Activated naive CD8-positive, alpha-beta T cell treated with anti-CD3 and anti-CD28 coated beads, Interleukin-2, amount 10 ng/mL, durations not matched to agents 7 days and 5 days (primary cell): ENCODE measurements at places on chromosomes 6 and 20. TPM values are rescaled to one million over a fixed set of nuclear protein-coding genes. Genes with fewer than 3 reads are reported as not detected.

GRCh38 chr20:57389695-57390603, 1.2 kb upstream of the RBM38 start:
- peaks cover 18% of the 10 kb centered on the region for H3K36me3 ChIP-seq
- H3K27me3 ChIP-seq = no peaks in the 10 kb centered on the region
- H3K4me1 ChIP-seq = peaks cover 22% of the 10 kb centered on the region
- H3K27ac ChIP-seq = peak overlapping the region; percentile 90
- peak; percentile 72 for DNase-seq

DNA sequence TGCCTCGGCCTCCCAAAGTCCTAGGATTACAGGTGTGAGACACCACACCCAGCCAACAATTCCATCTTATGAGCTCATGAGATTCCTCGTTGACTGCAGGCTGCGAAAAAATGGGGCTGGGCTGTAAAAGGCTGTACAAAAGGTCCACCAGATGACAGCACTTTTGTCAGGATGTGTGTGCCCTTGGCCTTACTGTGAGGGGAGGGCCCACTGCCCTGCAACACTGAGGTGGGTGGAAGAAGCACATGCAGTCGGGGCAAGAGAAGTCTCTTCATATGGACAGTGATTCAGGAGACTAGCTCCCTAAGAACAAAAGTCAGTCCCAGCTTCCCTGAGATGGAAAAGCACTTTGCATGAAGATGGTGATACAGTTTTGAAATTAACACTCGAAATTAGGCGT, 50.5 kb downstream of the KCTD20 start:
- H3K27ac ChIP-seq = no peak overlapping the region
- no peak overlapping the region for H3K4me3 ChIP-seq
- no peak for DNase-seq
- peaks cover 10% of the 10 kb centered on the region for H3K4me1 ChIP-seq
- no peaks in the 10 kb centered on the region for H3K27me3 ChIP-seq

DNA sequence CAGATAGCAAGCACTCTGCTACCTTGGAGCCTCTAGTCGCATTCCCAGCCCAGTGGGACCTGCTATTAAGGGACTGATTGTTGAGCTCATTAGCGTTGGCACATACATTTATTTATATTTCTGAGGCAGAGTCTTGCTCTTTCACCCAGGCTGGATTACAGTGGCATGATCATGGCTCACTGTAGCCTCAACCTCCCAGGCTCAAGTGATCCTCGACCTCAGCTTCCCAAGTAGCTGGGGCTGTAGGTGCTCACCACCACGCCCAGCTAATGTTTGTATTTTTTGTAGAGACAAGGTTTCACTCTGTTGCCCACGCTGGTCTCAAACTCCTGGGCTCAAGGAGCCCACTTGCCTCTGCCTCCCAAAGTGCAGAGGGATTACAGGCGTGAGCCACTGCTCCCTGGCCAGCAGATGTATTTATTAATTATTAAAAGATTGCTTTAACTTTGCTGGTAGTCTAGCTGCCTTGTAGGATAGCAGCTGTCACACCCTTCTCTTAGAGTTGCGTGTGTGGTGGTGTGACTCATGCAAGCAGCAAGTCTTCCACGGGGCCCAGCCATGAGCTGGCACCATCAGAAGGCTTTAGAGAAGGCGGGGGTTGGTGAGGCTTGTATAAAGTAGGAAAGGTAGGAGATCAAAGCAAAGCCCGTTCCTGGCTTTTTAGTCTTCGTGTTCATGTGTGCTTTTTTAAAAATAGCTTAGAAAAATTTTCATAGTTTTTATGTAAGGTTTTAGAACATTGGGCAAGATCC, 16.5 kb downstream of the ACTR5 start:
- H3K27me3 ChIP-seq = no peaks in the 10 kb centered on the region
- no peak overlapping the region for H3K4me3 ChIP-seq

The FARS2 gene
- total RNA-seq = 18.4 TPM

DNA sequence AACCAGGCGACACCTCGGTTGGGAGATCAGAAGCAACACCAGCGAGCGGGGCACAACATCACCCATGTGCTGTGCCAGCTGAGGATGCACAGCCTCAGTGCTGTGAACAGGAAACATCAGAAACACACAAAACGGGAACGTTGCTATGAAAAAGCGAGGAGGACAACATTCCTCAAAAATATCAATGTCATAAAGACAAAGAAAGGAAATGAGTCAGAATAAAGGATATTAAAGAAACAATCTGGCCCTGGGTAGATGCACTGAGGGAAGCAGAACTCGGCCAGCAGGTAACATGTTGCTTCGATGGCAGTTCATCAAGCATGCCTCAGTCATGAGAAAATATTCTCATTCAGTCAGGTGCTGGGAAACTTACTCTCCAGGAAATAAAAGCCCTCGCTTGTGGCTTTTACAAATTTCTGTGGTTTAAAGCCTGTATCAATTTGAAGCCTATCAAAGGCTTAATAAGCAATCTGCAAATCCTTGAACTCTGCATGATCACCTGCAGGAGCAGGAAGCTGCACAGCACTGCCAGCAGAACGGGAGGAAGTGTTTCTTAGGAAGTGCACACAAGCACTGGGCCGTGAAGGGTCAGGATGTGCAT, 77.5 kb downstream of the GINS1 start:
- no peak overlapping the region for H3K27ac ChIP-seq
- H3K27me3 ChIP-seq = no peaks in the 10 kb centered on the region
- H3K36me3 ChIP-seq = no peaks in the 10 kb centered on the region
- no peak for DNase-seq
- H3K4me3 ChIP-seq = peak overlapping the region; percentile 32

The FAM217A gene
- total RNA-seq = not detected

The CNR1 gene
- not detected for total RNA-seq
